ENCODE measurements at places on chromosomes 2 and 18.
A peak's percentile ranks its signal among the peaks of the same experiment; 100 is the strongest.

DNA sequence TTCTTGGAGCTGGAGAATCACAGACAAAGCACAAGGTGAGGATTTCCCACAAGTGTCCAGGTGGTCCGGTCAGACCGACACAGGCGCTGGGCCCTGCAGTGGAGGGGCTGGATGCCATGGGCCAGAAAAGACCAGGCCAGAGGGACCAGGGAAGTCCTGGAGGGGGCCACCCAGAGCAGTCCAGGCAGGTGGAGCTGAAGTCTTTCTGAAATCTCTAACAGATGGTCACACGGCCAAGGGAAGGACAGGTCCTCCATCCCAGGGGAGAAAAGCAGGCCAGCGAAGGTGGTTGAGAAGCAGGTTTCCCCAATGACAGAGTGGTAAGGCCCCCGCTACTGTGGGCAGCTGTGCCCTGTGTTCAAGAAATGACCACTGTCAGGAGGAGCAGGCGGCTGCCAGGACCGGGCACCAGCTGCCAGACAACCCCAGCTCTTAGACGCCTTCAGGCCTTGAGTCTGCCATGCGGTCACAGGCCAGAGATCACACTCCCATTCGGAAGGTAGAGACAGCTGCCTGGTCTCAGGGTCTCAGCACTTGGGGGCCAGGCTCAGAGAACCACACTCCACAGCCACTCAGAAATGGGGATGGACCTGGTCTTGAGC lies 25.9 kb downstream of the HS1BP3 start:
- DNase-seq = no peak

DNA sequence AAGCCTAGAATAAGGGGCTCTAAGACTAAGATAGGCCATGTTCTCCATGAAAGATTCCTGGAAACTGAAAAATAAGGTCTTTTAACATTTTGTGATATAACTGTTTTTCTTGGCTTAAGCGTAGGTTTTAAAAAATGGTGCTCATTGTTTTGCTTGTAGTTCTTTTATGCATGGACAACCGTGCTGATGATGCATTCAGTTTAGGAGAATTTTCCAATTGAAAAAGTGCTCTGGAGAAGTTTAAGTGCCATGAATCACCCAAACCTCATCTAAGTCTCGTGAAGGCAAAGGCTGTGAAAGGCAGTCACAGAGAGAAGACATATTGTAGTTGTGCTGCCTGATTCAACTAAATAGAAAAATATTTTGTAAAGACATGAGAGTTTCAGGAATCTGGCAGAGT lies 111.8 kb upstream of the GAREM1 start:
- no peak for DNase-seq

GRCh38 chr2:38720613-38721241 lies 30.4 kb downstream of the SRSF7 start:
- peak; percentile 36 for DNase-seq

DNA sequence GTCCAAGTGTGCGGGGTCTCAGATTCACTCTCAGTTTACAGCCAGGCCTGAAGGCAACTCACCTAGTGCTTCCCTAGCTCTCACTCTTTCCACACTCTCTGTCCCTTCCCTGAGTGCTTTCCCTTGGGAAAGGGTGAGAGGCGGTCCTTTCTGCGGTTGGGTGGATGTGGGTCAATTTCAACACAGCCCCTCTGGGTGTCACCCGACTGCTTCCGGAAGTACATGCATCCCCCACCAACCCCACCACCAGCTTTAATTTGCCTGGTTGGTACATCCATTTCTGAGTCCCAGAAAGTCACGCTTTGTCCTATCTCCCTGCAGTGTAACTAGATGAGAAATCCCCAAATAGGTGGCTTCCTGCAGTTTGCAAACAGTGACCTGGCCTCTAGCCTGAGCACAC lies 307.3 kb upstream of the MEIS1 start:
- DNase-seq = no peak

DNA sequence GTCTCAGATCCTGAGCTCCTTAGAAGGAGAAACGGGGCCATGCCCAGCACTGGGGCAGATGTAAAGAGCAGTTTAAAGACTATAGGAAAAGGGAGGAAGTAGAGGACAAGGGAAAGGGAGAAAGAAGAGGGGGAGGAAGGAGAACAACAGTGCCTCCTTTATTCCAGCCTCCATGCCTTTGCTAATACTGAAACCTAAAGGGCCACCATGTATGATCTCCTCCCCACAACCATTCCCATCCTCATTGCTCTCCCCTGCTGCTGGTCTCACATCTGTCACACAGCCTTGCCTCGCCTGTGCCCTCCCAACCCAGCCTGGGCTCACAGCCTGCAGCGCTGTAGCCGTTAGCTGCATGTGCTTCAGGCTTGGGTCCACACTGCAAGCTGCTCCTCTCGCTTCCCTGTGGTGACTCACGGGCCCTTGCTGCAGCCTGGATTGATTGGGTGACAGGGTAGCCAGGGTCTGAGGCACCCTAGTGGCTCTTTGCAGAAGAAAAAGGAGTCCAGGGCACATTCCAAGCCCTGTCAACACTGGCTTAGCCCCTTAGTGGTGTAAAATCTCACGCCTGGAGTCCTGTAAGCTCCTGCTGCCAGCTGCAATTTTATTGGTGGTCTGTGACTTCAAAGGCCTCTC lies 281.9 kb downstream of the SRBD1 start:
- no peak for DNase-seq

GRCh38 chr18:56289381-56289780 lies 349.0 kb downstream of the TXNL1 start:
- no peak for DNase-seq

DNA sequence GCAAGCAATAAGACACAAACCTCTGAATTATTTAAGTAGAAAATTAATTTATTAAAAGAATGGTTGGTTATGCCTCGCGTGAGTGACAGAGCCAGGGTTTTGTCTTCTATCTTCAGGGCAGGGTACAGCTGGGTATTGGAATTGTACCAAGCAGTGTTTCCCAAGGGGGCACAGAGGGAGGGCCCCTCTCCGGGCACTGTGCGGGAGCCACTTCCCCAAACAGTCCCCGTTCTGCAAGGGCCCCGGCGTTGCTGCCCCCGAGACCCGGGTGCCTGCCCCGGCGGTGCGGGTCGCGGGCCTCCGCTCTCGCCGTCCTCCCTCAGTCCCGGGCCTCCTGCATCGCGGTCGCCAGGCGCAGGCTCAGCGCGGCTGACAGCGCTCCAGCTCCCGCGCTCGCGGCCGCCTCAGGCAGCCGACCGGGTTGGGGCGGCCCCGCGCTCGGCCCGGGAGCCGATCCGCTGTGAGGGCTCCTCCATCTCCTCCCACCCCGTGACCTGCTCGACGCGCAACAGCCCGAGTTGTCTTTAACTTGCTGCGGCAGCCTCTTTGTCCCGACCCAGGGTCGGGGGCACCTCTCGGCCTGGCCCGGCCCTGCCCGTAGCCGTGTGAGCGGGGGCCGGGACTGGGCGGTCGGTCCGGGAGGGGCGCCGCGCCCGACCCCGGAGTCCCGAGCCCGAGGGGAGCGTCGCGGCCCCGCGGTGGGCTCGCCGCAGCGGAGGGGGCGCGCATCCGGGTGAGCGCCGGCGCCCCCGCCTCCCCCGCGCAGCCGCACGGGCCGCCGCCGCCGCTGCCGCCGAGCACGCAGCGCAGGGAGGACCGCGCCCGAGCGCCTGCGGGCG lies 620 bp upstream of the GALNT1 start:
- DNase-seq = peak; percentile 54

DNA sequence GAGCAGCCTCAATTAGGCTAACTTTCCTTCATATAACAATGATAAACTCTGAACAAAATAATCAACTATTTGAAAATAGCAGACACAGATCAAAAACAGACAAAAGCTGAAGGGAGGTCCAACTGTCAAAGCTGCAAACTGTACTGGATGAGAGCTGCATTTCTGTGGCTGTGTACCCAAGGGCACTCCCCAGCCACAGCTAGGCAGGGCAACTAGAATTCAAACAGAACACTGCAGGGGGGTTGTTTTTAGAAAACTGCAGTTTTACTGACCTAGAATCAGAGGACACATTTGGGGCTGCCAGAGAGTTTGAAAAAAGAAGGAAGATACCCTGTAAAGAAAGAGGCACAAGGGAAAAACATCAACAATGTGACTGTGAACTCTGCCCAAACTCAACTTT lies 56.8 kb downstream of the SMAD2 start:
- DNase-seq = peak; percentile 3

DNA sequence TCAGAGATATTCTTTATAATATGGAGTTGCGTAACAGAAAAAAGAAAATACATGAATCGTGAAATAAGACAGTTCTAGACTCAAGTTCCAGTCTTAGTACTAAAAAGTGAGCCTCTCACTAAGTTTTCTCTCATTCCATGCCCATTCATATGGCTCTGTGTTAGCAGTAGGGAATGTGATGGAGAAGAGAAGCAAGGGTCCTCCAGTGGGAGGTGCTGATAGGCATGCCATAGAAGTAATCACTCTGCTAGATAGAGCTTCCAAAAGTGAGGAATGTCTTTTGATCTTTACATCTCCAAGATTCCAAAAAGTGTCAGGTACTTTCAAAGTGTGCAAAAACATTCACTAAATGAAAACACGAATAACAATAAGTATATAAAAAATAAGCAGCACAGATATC lies 678.4 kb downstream of the DCDC2C start:
- DNase-seq = no peak

GRCh38 chr18:67608615-67609273 lies 92.2 kb upstream of the DSEL start:
- no peak for DNase-seq

- DNase-seq = no peak
These were observed 115.2 kb downstream of the NCKAP5 start for GRCh38 chr2:133453032-133453431.

- no peak for DNase-seq
These were observed 109.0 kb upstream of the BZW1 start for GRCh38 chr2:200702646-200703118.

DNA sequence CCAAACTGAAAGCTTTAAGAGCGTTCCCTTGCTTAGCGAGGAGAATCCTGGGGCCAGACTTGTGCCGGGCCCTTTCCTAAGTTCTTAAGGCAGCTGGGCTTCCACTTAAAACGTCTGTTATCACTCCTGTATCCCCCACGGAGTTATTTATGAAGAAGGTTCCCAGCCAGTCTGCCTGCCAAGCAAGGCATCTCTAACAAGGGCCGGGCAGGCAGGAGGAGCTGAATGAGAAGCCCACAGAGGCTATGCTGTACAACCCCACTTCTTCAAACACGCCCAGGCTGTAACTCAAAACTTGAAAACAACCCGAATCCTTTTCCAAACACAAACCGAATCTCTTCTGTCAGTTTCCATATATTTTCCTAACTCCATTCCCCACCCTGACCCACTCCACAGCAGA lies 39.0 kb upstream of the ZFP36L2 start:
- DNase-seq = no peak

DNA sequence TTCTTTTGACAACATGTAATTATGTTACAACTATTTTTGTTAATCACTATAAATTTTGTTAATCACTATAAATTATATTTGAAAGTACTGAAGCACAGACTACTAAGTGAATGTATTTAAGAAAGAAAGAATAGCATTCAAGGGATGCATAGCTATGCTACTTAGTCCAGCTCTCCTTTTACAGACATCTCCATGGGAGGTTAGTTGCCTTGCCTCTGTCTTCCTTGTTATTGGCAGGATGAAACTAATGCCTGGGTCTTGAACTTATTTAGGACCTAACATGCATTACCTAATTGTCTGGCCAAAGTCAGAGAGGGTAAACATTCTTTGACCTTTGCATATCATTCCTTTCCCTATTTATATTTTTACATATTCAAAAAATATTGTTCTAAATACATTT lies 519.5 kb downstream of the NRXN1 start:
- DNase-seq = no peak

DNA sequence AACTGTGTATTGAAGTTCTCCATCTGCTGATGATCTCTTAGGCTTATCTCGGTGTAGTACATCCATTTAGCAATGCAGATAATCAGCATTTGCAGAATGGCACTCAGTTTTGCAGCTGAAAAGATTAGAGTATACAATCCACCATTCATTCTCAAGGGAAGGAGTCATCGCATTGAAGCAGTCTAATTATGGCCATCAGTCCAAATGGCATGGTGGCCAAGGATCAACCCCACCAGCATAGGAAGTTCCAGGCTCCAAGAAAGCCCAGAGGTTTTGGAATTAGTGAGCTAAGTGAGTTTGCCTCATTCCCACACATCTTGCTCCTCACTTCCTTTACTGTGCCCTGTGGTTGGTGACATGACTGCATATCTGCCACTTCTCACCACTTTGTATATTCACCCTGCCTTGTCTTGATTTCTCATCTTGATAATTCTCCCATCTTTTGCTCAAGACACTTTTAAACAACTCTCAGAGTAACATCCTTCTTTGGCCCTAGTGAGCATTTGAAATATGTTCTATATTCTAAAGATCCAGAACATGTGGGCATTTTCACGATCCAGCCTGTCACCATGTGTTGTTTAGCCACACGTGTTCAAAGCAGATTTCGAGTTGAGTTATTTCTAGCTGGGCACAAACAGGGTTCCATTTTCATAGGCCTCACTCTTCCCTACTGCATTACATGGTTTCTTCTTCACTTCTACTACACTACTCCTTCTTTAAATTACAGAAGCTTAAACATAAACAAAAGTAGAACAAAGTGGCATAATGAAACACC lies 1119.8 kb downstream of the TSN start:
- no peak for DNase-seq

DNA sequence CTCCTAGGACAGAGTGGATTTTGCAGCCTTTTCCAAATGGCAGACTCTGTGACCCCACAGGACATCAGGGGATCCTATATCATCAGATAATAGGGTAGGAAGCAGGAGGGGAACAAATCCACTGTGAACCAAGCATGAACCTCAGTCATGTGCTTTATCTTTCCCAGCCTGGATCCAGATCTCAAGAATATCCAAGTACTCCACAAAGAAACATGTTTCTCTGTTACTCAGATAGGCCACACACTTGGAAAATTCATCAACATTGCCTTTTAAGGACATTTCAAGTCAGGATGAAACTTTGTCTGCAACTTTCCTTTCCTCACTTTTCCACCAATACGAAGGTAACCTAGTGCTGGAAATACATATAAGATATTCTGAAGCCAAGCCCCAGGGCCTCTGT lies 85.8 kb downstream of the RDH14 start:
- DNase-seq = no peak

DNA sequence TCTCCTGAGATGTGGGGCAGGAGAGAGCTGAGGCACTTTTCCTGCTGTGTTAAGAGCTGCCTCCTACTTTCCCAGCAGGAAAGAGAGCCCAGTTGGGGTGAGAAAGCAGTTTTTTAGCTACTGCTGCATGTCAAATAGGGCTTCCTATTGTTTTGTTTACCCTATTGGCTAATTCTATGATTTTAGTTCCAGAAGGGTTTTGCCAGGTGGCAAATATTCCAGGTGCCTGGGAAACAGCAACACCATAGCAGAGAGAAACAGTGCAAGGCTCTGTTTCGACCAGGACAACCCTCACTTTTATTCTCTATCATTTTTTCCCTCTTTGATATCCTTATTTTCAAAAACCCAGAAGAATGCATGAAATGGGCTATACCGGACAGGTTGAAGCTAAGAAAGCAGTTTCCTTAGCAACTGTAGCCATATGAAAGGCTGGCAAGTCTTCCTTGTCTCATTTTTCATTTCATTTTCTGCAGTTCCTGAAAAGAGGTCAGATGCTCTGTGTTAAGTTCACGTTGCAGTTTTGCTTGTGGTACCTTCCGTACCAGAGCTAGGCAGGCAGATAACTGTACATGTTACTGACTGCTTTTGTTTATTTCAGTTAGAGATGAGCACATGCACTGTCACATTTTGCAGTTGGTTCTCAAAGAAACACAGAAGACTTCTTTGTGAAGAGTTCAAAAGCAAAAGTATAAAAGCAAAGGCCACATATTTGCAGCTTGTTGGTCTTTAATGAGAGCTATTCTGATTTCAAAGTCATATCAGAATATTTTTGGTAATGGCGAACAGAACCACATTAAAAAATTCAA lies 84.8 kb downstream of the AQP4 start:
- no peak for DNase-seq
